ENCODE measurements at places on chromosomes 13 and 19.

GRCh38 chr13:90197722-90198121 lies 1149.8 kb upstream of the MIR17HG start:
- DNase-seq: no peak

DNA sequence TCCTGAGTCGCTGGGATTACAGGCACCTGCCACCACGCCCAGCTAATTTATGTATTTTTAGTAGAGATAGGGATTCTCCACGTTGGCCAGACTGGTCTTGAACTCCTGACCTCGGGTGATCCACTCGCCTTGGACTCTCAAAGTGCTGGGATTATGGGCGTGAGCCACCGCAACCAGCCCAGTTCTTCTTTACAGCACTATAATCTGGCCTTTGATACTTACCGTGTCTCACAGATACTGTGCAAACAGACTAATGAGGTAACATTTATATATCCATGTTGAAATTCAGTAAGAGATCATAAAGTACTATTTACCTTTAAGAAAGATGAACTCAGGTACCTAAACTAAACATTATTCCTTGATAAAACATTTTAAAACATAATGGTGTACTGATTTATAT lies 121.8 kb upstream of the PRR20A start:
- DNase-seq: no peak

GRCh38 chr19:5434970-5435641 lies 20.1 kb upstream of the ZNRF4 start:
- no peak for DNase-seq

- DNase-seq: no peak
Measured at GRCh38 chr13:24173795-24174194, 13.3 kb downstream of the SPATA13 start.

- DNase-seq: no peak
Measured at GRCh38 chr19:1909761-1910080, 4.5 kb downstream of the ADAT3 start.

- DNase-seq: no peak
Measured at GRCh38 chr19:19418555-19419260, 13.2 kb downstream of the GATAD2A start.

- DNase-seq: no peak
Measured at GRCh38 chr19:7267792-7268704, 26.2 kb downstream of the INSR start.

DNA sequence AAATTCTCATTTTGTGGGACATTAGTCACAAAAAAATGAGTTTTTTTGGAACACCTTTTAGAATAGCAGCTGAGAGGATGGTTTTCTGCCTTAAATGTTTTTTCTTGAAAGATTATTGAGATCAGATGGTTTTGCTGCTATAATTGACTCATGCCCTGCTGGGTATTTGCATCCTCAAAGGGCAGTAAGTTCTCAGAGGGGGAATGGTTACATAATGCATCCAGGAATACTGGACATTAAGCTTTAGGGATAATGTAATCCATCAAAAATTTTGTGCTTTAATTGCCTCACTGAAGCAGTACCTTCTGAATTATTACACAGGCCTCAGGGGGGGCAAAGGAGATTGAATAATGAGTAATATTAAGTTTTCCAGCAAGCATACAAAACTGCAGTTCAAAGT lies 866.3 kb upstream of the SPRY2 start:
- no peak for DNase-seq

- DNase-seq: no peak
Measured at GRCh38 chr13:113950451-113951245, 23.2 kb downstream of the C13orf46 start.

DNA sequence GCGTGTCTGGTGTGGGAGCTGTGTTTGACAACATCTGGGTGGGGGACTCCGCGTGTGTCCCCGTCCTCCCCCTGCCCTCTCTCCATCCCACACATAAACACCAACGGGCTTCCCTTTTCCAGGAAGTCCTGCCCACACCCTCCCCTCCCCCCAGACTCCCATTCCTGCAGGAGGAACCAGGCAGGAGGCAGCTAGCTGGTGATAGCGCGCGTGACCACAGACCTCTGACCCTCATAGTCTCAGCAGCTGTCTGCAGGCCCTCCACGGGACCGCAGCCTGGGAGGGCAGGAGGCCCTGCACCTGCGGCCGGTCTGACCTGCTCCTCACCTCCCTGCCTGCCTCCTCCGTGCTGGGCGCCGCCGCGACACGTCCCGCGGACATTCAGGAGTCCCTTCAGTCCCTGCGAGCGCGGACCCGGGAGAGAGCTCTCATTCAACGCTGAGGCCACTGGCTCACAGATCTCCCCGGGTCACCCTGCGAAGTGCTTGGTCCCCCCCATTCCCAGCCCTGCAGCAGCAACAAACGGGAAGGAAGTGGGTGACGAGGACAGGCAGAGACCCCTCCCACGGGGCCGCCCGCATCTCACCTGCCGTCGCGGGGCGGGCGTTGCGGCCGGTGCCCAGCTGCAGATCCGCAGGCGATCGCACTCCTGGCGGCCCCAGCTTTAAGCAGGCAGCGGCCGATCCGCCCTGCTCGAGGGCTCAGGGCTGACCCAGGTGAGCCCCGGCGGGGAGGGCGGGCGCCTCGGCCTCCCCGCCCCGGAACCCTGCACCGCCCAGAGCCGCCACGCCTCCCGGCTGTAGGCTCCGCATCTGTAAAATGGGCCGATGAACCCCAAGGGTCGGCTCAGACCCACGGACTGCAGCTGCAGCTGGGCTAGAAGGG lies 1.1 kb upstream of the ACP5 start:
- peak; percentile 50 for DNase-seq

DNA sequence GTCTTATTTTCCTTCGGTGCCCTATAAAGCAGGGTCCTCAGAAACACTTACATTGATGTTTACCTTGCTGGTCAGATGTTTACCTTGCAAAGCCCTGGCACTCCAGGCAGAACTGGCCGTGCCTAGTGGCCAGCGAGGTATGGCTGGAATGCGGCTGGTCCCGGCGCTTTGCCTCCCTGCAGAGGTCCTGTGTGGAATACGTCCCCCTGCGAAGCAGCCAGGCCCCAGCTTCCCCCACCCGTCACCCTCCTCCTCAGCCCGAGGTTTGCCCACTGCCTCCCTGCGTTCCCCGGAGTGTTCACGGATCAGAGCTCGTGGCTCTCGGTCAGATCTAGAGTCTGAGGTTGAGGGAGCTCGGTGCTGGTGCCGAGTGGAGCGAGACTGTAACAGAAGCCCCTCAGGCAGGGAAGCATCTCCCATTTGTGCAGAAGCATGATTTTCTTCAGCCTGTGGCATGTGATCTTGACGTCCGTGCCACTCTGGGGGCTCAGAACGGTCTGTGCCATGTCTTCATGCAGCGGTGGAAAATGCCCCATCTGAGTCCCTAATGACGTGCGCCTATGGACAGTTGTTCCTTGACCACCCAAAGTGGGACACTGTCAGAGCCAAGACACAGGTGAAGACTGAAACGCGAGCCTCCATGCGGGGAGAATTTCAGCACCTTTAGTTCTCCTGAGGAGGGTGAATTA lies 54.8 kb upstream of the SOX1 start:
- no peak for DNase-seq

- DNase-seq: no peak
Measured at GRCh38 chr13:22945321-22946226, 235.2 kb upstream of the SGCG start.

- DNase-seq: no peak
Measured at GRCh38 chr19:15112385-15112784, 5.2 kb downstream of the SYDE1 start.

- DNase-seq: no peak
Measured at GRCh38 chr19:52584736-52585440, 14.8 kb downstream of the ZNF701 start.

GRCh38 chr19:11659612-11660011 lies 62.3 kb downstream of the ZNF627 start:
- no peak for DNase-seq

GRCh38 chr13:40200273-40200978 lies 466.0 kb downstream of the FOXO1 start:
- no peak for DNase-seq

DNA sequence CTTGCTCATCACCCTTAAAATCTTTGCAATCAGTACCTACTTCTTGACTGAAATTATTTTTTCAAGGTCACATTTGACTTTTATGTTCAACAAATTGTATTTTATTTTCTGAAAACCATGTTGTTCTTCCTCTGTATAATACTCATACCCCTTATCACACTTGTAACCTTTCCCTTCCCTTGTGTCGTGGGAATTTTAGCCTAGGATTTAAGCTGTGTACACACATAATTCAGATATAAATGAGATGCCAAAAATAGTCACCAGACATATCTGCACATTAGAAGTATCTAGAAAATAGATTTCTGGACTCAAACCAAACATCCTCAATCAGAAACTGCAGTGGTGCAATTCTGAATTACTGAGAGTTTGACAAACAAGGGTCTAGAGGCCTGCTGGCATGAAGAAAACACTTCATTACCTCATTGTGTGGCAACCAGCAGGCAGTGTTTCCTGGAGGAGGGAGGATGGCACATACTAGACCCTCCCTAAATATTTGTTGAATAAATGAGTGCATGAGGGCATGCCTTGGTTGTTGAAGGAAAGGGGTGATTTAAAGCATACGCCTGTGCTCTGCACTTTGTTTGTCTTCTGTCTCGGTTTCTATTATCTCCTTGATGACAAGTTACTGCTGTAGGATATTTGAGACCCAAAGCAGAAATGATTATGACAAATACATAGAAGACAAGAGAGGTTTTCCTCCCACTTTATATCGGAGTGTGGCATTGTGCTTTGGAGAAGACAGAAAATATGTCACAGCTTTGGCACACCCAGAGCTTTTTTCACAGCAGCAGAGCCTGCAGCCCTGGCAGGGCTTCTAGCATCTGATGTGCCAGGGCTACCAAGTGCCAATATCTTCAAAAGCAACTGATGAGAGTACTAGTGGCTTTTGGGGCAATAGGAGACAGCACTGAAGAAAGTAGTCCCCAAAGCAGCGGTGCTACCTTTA lies 881.1 kb downstream of the PCDH9 start:
- no peak for DNase-seq

DNA sequence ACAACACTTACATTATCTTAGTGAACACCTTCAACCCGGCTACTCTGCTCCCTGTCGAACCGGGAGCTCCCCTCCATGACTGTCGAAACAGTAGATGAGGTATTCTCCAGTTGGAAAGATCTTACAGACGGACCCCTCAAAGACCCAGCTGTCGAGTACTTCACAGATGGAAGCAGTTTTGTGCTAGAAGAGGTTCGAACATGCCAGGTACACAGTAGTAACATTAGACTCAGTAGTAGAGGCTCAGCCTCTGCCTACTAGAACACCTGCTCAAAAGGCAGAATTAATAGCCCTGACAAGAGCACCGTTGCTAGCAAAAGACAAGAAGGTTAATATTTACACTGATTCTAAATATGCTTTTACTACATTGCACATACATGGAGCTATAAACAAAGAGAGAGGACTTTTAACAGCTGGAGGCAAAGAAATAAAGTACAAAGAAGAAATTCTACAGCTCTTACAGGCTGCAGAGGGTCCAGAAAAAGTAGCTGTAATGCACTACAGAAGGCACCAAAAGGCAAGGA lies 13.6 kb upstream of the SLC15A1 start:
- no peak for DNase-seq

GRCh38 chr19:36032251-36033104 lies at the start of gene CLIP3:
TSS of gene CLIP3 (minus strand) at chr19:36032873. CDS start at chr19:36032357, 516 bp downstream.
- DNase-seq: peak; percentile 59

- DNase-seq: no peak
Measured at GRCh38 chr13:103539265-103539664, 473.0 kb upstream of the SLC10A2 start.

- DNase-seq: peak; percentile 42
Measured at GRCh38 chr19:34220472-34221063, 33.8 kb upstream of the GARRE1 start.

DNA sequence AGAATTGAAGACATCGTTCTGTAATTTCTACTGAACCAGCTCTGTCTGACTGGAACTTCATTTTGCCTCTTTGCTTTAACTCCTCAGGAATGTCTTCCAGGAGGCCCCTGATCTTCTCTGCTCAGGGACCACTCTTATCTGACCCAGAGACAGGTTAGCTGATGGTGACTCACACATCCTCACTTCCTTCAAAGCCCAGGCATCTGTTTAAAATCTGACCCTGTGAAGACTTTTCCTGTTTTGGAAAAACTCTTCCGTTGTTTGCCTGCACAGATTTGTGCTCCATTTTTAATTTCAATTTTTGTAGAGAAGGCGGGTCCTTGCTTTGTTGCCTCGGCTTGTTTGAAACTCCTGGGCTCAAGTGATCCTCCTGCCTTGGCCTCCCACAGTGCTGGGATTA lies 1.6 kb downstream of the ARL11 start:
- no peak for DNase-seq

DNA sequence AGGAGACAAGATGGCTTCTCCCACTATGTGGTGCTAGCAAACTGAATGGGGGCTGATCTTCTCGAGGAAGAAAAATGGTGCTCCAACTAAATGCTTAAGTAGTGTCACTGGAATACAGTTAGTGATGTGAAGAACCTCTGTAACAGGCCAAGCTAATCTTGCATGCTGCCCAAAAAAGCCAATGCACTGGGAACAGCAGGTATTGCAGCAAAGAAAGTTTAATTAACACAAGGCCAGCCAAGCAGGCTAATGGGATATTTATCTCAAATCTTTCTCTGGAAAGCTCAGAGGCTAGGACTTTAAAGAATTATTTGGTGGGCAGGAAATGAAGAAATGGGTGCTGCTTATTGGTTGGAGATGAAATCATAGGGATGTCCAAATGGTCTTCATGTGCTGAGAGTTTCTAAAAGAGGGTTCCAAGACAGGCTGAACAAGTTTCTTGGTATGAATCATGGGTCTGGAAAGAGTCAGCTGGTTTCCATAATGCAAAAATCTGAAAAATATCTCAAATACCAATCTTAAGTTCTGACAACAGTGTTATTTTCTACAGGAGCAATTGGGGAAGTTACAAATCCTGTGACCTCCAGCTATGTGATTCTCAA lies 1550.5 kb downstream of the SLITRK5 start:
- no peak for DNase-seq

GRCh38 chr13:26980099-26981031 lies 191.2 kb downstream of the USP12 start:
- no peak for DNase-seq

DNA sequence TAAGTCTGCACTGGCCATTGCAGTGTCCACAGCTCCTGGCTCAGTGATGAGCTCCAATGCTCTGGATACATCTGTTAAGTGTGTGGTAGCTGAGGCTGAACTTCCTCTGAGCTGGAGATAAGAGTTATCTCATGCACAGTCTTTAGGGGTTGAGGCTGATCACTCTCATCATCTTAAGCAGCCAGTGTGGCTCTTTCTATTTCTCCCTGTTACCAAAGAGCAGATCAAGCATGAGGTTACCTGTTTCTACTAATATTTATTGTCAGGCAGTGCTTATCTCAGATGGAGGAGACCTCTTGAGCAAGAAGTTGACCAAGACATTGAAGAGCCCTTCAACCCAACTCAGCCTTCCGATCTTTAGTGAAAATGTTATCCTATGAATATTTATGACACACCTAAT lies 6.6 kb upstream of the OR10H2 start:
- no peak for DNase-seq

DNA sequence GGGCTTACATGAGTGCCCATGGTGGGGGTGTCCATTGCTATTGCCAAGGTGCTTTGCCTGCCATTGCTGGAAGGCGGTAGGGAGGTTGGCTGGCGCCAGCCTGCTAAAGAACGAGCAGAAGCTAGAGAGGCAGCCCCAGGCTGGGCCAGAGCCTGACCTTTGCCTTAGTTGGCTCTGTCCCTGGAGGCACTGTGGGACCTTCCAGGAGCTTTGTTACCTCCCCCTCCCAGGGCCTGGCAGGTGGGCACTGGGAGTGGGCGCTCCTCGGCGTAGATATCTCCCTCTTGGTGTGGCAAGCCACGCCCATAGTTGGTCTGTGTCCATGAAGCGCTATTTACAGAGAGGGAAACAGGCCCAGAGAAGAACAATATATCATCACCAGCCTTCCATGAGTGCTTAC lies 2.3 kb upstream of the SLC25A42 start:
- DNase-seq: no peak

All from activated T-cell treated with anti-CD3 and anti-CD28 coated beads, Interleukin-2, amount 50 U/mL, for 1 hour (primary cell).